Urinary bladder (tissue), 4 donors: ENCODE measurements at places on chromosomes 4 and X. TPM values are rescaled to one million over a fixed set of nuclear protein-coding genes. Genes with fewer than 3 reads are reported as not detected.

DNA sequence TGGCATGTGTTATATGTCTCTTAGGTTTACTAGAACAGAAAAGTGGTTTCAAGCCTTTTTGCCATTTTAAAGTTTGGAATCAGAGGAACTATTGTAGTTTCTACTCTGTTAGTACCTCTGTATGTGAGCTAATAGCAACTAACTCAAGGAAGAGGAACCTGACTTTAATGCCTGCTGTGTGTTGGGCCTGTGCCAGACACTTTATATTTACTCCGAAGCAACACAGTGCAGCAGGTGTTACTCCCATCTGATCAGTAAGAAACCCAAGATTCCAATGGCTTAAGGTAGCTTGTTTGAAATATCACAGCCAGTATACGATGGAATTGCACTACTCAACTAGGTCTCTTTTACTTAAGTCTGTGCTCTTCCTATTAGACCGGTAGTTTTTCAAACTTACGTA, 79.2 kb downstream of the USP9X start:
- no peak for DNase-seq

The SMIM10L2A gene
- polyA plus RNA-seq, result 1.4 TPM

DNA sequence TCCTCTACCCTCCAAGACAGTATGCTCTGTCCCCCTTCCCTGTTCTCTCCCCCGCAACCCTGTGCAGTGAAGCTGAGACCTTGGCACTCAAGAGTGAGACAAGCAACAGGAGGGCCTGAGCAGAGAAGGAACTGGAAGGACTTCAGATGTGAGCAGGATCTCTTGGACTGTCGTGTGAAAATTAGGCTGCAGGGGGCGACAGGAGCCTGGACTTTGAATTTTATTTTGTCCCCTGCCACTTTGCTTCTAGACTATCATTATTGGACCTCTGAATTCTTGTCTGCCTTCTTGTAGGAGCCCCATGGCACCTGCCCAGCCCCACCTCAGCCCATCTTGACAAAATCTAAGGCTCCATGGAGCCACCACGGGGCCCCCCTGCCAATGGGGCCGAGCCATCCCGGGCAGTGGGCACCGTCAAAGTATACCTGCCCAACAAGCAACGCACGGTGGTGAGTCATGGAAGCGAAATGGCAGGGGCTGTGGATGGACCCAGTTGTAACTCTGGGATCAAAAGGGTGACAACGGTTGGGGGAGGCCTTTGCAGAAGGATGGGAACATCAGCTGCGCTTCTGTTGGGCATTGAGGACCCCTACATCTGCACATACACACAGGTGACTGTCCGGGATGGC, 1.7 kb downstream of the ARAF start:
- no peak for DNase-seq

- DNase-seq, result no peak
Observed at GRCh38 chr4:145566768-145567167, 52.4 kb upstream of the MMAA start.

DNA sequence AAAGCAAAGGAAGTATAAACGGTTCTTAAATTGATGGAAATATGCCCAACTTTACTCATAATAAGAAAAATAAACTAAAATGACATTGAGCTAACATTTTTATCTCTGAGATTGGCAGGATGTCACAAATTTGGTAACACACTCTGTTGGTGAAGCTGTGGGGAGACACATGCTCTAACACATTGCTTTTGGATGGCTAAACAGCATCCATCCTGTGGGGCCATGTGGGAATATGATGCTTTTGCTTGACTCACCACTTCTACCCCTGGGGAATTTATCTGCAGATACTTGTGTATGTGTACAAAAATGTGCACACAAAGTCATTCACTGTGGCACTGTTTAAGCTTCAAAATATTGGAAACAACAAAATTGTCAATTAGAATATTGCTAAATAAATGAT, 100.2 kb downstream of the ANAPC4 start:
- no peak for DNase-seq

The TBC1D9 gene
- 14.2 TPM for polyA plus RNA-seq
